ENCODE measurements at places on chromosomes 1 and 21.

DNA sequence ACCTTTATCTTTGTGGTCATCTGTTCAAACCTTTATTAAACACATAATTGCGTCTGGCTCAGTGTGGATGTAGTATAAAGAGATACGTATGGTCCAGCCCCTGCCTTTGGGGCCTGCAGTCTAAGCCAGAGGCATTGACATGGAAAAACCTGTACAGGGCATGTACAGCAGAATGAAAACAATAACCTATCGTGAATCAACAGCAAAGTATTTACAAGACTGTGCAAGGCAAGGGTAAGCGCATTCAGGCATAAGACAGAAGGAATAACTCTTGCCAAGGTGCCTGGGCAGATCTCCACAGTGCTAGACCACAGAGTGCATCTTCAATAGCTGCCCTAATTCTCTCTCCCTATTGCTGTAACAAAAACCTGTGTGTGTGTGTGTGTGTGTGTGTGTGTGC lies 35.5 kb downstream of the KIRREL1 start:
- DNase-seq: no peak

- no peak for DNase-seq
Measured at GRCh38 chr1:230085178-230085515, 18.1 kb downstream of the GALNT2 start.

DNA sequence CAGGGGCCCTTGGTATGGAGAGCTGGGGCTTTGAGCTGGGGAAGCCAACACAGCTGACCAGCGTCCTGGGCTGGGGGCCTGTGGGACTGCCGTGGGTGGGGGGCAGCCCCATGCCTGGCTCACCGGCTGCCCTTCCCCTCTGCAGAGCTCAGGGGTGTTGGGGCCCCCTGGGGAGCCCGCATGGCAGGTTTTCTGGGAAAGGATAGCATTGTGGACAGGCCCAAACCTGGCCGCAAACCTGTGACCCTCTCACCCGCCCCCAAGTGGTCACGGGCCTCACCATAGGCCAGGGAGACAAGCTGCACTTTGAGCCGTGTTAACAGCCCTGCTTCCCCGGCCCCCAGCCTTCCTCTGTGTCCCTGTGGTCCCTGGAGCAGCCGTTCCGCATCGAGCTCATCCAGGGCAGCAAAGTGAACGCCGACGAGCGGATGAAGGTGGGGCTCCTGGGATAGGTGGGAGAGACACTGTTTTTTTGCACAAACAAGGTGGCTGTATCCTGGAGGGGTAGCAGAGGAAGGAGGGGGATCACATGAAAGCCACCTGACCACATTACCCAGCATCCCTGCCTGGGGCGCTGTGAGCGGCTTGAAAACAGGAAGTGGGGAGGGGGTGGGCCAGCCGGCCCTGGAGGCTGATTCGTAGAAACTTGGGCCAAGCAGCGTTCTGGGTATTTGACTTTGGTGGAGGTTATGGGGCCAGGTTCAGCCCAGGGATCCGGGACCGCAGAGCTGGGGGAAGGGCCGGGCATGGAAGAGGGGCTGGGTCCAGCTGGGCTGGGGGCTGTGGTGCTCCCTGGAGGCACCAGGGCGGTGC lies 65.9 kb downstream of the PIK3CD start:
- DNase-seq: no peak

DNA sequence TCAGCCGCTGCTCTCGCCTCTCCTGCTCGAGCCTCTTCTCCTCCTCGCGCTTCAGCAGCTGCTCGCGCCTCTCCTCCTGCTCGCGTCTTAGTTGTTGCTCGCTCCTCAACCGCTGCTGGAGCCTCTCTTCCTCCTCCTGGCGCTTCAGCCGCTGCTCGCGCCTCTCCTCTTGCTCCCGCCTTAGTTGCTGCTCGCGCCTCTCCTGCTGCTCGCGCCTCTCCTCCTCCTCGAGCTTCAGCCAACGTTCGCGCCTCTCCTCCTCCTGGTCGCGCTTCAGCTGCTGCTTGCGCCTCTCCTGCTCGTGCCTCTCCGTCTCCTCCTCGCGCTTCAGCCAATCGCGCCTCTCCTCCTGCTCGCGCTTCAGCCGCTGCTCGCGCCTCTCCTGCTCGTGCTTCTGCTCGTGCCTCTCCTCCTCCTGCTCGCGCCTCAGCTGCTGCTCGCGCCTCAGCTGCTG lies 3.7 kb downstream of the TCHH start:
- DNase-seq: no peak

DNA sequence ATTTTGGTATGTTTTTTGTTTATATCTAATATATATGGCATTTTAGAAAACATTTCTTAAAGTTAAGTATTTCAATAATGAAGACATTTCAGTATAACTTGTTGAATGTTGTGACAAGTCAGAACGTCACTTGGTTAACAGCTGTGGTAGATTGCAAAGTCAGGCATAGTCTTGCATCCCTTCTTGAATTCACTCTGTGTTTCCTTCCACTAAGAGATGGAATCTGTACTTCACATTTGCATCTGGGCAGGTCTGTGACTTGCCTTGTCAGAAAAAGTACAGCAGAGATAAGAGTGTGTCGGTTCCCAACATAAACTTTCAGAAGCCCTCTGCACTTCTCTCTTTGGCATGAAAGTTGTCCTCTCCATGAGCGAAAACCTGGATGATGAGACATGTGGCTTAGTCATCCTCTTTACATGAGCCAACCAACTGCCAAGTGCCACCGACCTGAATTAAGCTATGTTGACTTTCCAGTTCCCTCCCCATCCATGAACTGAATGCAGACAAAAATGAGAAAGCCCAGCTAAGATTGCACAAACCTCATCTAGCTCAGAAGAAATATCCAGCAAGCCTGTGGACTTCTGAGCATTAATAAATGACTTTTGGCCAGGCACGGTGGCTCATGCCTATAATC lies 1730.2 kb downstream of the MRPL39 start:
- no peak for DNase-seq

DNA sequence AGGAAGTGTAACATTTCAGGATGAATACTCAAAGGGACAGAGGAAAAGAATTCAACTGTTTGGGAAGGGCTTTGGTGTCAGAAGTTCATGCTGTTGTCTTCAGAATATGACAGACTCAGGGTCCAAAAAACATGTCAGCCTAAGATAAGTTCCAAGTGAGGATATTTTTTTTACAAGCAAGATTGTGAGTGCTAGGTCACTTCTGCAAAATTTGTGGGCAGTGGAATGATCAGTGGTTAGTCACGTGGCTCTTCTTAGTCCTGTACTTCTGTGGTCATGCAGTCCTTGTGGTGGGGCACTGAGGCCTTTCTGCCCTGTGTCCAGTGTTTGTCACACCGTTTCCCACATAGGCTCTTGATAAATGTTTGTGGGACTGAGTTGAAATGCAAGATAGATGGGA lies 5.2 kb downstream of the RGL1 start:
- DNase-seq: no peak

GRCh38 chr1:17447501-17447992 lies 8.1 kb upstream of the RCC2 start:
- DNase-seq: no peak

DNA sequence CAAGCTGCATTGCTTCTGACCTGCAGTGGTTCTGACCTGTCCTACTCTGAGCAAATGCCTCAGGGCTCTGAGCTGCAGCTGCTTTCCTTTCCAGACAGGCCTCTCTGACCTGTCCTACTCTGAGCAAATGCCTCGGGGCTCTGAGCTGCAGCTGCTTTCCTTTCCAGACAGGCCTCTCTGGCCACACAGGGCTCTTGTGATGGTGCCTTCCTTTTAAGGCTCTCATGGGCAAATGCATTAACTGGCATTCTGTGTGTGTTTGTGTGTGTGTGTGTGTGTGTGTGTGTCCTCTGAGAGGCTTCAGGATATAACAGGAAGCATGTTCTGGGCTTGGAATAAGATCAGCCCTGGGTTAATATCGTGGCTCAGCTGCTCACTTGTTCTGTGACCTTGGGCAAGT lies 131.3 kb downstream of the NTPCR start:
- DNase-seq: no peak
